Activated CD4-positive, alpha-beta memory T cell treated with anti-CD3 and anti-CD28 coated beads, Interleukin-2, amount 10 ng/mL, durations not matched to agents 7 days and 5 days (primary cell): ENCODE measurements at places on chromosomes 3 and 15.

GRCh38 chr15:100120111-100120510 lies 221.7 kb downstream of the ADAMTS17 start:
- no peak for DNase-seq

GRCh38 chr3:116322750-116323375 lies 122.4 kb downstream of the LSAMP start:
- DNase-seq, result no peak

GRCh38 chr3:120415756-120416155 lies 35.0 kb downstream of the FSTL1 start:
- DNase-seq, result no peak

- DNase-seq, result no peak
Measured at GRCh38 chr3:112789787-112790186, 56.9 kb downstream of the CD200R1L start.

DNA sequence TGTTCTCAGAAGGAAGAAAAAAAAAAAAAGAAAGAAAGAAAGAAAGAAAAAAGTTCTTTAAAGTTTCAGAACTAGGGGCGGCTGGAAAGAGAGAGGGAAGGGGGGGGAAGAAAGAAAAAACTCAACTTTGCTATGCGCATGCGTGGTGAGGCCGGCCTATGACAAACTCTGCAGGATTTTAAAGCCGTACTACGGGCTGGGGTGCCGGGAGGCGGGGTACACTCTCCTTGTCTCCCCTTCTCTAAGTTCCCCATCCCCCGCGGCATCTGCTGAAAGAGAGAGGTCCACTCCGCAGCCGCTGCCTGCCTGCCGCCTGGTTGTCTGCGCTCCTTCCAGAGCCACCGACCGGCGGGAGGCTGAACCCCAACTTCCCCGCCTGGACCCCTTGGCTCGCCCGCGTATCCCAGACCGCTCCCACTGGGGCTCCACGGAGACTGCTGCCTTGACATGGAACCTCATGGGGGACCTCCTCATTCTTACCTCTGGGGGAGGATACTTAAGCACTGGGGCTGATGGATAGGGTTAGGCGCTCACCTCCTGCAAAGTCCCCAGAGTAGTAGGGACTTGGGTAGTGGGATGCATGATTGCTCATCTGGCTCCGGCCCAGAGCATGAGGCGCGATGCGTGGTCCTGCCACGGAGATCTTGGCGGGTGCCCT lies 1.4 kb upstream of the WNT5A start:
- DNase-seq, result no peak

- DNase-seq, result no peak
Measured at GRCh38 chr3:124156866-124157712, 165.2 kb upstream of the ROPN1 start.

DNA sequence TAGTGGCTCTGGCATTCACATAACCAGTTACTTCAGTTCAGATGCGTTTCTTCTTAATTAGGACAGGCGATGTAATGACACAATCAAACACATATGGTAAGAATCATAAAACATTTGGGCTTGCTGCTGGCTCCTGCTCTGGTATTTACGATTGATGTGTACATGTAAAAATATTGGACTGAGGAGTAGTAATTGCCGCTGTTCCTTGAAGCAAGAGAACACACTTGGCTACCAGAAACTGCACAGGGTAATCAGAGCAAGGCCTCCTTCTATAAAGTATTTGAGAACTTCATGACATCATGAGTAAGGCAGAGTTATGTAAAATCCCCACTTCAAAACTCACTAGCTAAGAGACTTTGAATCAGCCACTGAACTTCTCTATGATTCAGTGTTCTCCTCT lies 158.1 kb downstream of the SSR3 start:
- DNase-seq, result no peak

DNA sequence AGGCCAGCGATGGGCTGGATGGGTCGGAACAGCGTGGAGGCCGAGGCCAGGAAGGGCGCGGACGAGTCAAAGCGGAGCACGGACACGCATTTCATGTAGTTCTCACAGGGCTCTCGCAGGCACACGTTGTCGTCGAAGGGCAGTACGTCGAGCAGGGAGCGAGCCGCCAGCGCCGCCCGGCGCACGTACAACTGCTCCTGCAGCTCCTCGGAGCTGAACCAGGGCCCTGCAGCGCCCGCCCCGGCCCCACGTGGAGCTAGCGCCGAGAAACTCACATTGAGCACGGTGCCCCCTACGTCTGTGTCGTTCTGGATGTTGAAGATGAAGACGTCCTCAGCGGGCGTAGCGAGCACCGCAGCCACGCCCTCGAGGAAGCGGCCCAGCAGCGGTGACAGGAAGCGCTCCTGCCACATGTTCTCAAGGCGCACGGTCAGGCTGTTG lies 5.8 kb downstream of the CELSR3 start:
- DNase-seq, result peak; percentile 47

GRCh38 chr15:98419173-98419780 lies 229.1 kb upstream of the IGF1R start:
- no peak for DNase-seq

- DNase-seq, result no peak
Measured at GRCh38 chr3:149479621-149480325, 5.3 kb downstream of the TM4SF4 start.

DNA sequence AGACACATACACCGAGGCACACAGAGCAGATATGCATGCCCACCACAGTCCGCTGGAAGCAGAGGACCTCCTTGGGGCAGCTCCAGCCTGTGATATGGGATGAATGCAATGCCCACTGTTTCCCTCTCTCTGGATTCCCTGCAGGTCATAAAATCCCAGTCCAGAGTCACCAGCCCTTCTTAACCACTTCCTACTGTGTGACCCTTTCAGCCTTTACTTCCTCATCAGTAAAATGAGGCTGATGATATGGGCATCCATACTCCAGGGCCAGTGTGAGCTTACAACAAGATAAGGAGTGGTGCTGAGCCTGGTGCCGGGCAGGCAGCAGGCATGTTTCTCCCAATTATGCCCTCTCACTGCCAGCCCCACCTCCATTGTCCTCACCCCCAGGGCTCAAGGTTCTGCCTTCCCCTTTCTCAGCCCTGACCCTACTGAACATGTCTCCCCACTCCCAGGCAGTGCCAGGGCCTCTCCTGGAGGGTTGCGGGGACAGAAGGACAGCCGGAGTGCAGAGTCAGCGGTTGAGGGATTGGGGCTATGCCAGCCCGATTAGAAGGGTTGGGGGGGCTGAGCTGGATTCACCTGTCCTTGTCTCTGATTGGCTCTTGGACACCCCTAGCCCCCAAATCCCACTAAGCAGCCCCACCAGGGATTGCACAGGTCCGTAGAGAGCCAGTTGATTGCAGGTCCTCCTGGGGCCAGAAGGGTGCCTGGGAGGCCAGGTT lies at the start of gene GNAT1:
Gene GNAT1, plus strand, starts transcription at position 675 of the 725 bp plus-strand sequence. CDS start 116 bp downstream, outside the sequence.
- DNase-seq, result no peak

DNA sequence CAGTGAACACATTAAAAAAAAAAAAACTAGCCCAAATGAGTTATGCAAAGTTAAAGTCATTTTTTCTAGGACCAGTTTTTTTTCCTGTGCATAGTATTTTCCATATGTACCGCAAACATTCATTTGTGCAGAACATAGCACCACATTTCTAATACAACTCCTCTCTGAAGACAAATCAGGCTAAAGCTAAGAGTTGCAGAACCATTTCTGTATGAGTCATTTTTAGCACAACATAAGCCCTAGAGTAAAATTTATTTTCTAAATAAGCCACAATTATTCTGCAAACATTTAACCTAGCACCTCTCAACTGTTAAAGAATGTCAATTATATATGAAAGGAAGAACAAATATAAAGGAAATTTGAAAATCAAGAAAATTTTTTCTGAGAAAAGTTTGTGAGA lies 375.8 kb downstream of the TIGIT start:
- DNase-seq, result no peak

DNA sequence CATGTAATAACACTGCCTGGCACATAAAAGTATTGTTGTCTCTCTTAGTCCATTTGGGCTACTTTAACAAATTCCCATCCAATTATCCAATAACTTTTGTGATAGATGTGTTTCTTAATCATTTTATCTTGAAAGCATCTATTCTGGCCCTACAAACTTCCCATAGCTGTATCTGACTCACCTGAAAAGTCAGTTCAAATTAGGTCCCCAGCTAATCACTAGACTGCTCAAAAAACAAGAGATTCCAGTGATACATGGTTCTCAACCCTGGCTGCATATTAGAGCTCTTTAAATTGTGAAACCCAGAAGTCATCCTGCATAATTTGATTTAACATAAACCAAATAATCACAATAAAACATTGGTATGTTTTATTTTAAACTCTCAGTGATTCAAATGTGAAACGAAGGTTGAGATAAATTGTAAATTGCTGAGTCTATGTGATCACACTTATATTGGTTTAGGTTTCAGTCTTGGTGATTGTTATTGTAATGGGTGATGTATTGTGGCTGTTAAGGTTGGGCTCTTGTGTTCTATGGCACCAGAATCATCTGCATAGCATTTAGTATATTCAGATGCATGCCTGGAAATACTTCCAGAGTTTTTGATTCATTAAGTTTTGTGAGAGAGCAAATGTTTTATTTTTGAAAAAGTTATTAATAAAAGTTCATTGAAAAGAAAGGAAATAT lies 268.9 kb upstream of the KCNMB2 start:
- DNase-seq, result no peak

DNA sequence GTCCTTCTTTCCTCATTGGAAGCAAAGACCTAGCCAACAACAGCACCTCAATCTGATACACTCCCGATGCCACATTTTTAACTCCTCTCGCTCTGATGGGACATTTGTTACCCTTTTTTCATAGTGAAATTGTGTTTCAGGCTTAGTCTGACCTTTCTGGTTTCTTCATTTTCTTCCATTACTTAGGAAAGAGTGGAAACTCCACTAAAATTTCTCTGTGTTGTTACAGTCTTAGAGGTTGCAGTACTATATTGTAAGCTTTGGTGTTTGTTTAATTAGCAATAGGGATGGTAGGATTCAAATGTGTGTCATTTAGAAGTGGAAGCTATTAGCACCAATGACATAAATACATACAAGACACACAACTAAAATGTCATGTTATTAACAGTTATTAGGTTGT lies 29.6 kb upstream of the CRTC3 start:
- no peak for DNase-seq

GRCh38 chr15:91751611-91752010 lies 101.9 kb upstream of the SLCO3A1 start:
- no peak for DNase-seq

GRCh38 chr3:56879436-56880215 lies 77.9 kb upstream of the ARHGEF3 start:
- no peak for DNase-seq

GRCh38 chr3:50160561-50160983 lies 5.4 kb downstream of the SEMA3F start:
- no peak for DNase-seq

DNA sequence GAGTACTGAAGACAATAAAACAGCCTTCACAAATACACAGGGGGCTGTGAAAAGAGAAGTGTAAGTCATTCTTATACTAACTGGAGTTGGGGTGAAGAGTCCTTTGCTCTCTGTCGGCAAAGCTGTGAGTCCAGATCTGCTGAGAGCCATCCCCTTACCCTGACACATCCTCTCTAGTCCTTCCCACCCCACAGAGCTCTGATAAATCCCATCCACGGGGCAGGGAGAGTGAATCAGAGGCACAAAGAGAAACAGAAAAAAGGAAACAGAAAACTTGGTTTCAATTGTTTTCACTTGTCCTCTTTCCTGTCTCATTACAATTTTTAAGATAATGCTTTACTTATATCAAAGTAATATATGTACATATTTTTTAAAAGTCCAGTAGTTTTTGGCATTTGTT lies 18.2 kb upstream of the ZNF639 start:
- DNase-seq, result no peak

DNA sequence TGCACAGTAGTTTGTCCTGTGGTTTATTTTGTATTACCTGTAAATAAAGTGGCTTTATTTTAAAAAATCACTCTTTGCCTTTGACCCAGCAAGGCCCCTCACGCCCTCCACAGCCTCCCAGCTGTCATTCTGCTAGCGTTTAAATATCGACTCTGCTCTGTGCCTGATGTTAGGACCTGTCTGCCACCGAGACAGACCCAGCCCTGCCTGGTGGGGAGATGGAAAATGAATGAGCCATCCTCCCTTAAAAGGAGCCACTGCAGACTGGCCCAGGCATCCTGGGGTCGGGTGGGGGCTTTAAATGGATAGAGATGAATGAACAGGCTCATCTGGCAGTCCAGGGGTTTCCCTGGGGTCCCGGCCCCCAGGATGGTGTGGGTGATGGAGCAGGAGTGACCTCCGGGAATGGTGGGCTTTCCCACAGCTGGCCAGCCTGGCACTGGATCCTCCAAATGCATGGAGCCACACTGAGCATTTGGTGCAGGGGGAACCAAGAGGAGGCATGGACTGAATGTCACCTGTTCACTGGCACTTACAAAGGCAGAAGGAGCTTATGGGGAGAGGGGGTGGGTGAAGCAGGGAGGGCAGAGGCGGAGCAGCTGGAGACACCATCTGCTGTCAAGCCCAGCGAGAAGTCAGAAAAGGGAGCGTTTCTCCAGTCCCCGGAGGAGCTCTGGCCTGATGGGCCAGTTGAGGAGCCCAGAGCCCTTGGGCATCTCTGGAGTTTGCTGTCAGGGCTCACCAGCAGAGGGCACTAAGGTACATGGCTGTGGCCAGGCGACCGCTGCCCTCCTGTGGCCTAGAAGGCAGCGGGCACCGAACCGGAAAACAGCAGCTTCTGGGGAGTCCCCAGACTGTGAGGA lies 11.9 kb downstream of the GRM2 start:
- peak; percentile 83 for DNase-seq

DNA sequence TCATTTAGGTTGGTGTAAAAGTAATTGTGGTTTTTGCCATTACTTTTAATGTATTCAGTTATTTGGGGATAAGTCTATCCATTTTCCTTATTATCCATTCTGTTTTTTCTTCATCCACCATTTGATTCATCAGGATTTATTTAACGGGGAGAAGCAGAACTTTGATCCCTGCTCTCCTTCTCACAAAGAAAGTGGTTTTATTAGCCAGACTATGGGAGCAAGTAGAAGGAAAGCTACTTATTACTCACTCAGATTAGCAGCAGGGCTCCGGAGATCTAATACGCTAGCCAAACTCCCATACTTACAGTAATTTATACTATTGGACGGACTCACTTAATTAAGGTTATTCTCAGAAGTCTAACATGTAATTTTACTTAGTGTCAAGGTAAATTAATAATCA lies 14.7 kb upstream of the TMEM87A start:
- no peak for DNase-seq

- no peak for DNase-seq
Measured at GRCh38 chr15:29935296-29936004, 113.2 kb upstream of the TJP1 start.

DNA sequence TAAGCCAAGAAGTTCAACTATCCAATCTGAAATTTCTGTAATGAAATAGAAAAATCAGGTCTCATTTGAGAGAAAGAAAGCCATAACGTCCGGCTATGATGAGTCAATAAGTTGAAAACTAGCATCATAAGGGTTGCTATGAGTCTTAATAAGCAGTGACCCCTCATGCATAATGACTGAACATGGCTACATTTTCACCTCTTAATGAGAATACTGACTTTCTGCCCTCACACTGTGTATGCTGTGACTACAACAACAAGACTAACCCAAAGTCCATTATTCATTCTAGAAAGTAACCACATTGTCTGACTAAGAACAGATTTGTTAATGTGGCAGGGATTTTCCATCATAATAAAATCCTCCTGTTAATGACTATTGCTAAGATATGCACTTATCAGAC lies 884.0 kb upstream of the CADM2 start:
- DNase-seq, result no peak

- no peak for DNase-seq
Measured at GRCh38 chr15:69701198-69701597, 248.6 kb downstream of the RPLP1 start.
